ENCODE measurements at places on chromosomes 2 and 18. TPM values are rescaled to one million over a fixed set of nuclear protein-coding genes. Genes with fewer than 3 reads are reported as not detected.

- H3K27me3 ChIP-seq, result peaks cover 5% of the 10 kb centered on the region
- H3K4me3 ChIP-seq, result no peak overlapping the region
- DNase-seq, result no peak
- no peaks in the 10 kb centered on the region for H3K36me3 ChIP-seq
- H3K27ac ChIP-seq, result no peak overlapping the region
Measured at GRCh38 chr2:219675221-219675620, 47.8 kb downstream of the SLC4A3 start.

GRCh38 chr18:67840379-67840778 is 323.9 kb upstream of the DSEL start:
- no peak overlapping the region for H3K4me3 ChIP-seq
- no peak overlapping the region for H3K27ac ChIP-seq
- no peaks in the 10 kb centered on the region for H3K4me1 ChIP-seq
- no peaks in the 10 kb centered on the region for H3K36me3 ChIP-seq
- no peaks in the 10 kb centered on the region for H3K27me3 ChIP-seq

Gene CTAGE1
- total RNA-seq, result not detected

Gene SERPINB13
- not detected for total RNA-seq

All from Panc1 (cell line).